Transverse colon (tissue), 4 donors: ENCODE measurements at places on chromosomes 16 and 17. TPM values are rescaled to one million over a fixed set of nuclear protein-coding genes. Genes with fewer than 3 reads are reported as not detected.

- no peak overlapping the region for H3K4me3 ChIP-seq
- no peaks in the 10 kb centered on the region for H3K4me1 ChIP-seq
- H3K27ac ChIP-seq, result no peak overlapping the region
These were observed 130.8 kb downstream of the TMEM132E start for GRCh38 chr17:34710226-34710625.

The TMEM220 gene
- not detected for total RNA-seq

DNA sequence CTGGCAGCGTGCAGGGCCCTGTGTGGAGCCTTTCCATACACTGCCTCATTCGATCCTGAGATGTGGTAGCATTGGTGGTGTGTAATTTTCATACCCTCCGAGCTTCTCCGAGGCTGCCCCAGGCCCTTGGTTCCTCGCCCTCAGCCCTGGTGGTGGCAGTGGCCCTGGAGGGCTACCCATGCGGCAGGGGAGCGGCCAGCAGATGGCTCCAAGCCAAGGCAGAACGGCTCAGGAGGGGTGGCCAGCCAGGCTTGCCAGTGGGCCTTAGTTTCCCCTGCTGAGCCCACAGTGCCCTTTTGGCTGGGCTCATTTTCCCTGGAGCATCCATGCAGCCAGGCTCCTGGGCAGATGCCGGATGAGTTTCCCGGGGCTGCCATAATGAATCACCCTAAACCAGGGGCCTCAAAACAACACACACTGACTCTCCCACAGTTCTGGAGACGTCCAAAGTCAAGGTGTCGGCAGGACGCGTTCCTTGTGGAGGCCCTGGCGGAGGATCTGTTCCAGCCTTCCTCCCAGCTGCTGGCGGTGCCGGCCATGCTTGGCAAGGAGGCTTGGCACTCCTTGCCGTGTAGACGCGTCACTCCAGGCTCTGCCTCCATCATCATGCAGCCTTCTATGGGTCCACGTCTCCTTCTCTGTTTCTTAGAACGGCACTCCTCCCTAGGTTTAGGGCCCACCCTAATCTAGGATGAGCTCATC is 158.8 kb upstream of the GSE1 start:
- H3K36me3 ChIP-seq, result no peaks in the 10 kb centered on the region
- H3K4me3 ChIP-seq, result no peak overlapping the region
- no peak overlapping the region for H3K27ac ChIP-seq
- no peaks in the 10 kb centered on the region for H3K27me3 ChIP-seq
- DNase-seq, result no peak

The TP53TG3C gene
- total RNA-seq, result not detected

The RGS9 gene
- 2.6 TPM for total RNA-seq

DNA sequence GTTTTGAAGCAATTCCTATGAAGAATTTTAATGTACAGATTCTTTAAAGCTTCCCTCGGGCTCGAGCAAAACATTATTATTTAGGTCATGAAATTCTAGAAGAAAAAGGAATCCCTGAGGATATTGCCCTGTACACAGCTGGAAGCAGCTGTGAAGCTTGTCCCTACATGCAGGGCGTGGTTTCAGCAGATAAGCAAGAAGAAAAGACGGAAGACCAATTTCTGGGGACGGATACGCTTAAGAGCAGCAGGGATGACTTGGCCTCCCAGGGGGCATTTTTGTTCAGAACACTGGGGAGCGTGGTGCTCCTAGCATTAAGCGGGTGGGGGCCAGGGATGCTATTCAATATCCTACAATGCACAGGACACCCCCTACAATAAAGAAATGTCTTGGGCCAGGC is 34.3 kb downstream of the LITAF start:
- peak overlapping the region; percentile 27 for H3K27ac ChIP-seq
- DNase-seq, result no peak
- no peak overlapping the region for H3K4me3 ChIP-seq
- no peaks in the 10 kb centered on the region for H3K4me1 ChIP-seq
